NCI-H345 (cell line): ENCODE measurements at places on chromosomes 11 and 22.

DNA sequence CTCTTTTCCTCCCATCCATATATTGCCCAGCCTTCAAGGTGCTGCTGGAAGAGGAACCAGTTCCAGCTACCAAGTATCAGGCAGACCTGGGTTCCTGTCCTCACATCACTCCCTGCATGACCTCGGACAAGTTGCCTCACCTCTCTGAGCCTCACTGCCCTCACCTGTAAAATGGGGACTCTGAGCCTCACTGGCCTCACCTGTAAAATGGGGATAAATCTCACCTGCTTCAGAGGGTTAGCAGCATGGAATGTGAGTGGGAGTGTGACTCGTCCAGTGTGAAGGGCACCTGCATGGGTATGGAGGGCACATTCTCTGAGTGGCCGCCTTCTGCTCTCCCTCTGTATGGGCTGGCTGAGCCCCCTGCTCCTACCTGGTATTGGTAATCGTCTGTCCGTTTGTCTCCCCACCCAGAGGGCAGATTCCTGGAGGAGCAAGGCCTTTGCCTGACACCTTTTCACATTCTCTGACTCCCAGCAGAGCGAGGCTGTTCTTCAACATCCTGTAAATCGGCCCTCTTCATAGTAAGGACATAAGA lies 3.7 kb downstream of the GRIK4 start:
- DNase-seq, result no peak

- peak; percentile 79 for DNase-seq
These were observed 20.4 kb downstream of the MRGPRX4 start for GRCh38 chr11:18193010-18193409.

GRCh38 chr11:128198216-128198772 lies 389.1 kb downstream of the ETS1 start:
- no peak for DNase-seq

GRCh38 chr11:109939166-109939810 lies 153.9 kb upstream of the ZC3H12C start:
- peak; percentile 86 for DNase-seq

GRCh38 chr11:13108416-13108815 lies 99.3 kb downstream of the RASSF10 start:
- no peak for DNase-seq

GRCh38 chr11:92406472-92406871 lies 181.9 kb downstream of the FAT3 start:
- DNase-seq, result no peak
